Lower leg skin (tissue), 4 donors: ENCODE measurements at places on chromosomes 3 and 15.

DNA sequence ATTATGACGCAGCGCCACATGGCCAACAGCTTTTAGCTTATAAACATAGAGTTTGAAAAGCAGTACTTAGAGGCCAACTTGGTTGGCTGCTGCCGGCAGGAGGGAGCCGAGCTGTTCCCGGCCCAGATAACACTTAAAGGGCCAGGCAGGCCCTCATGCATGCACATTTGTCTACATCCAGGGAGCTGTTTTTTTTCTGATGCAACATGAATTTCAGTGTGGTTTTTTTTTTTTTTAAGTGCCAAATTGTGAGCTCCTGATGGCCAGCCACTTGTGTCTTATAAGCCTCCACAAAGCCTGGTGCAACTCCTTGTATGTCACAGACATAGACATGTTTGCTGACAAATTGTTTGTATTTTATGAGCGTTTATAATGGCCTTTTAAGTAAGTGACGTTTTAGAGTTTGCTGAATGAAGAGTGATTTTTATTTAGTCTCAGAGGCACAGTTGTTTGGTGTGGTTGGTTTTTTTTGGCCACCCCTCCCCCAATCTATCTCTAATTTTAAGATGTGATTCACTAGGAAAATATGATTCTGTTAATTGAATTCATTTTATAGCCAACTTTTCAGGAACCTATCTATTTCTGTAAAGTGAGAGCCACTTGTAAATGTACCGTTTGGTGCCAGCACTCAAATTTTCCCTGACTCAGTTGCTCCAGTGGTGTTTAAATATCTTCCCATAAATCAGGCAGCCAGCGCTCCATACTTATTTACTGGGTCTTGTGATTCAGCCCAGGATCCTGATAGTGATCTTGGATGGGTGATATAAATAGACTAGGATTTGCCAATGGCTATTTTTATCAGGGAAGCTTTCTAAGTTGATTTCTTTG lies 134.3 kb downstream of the VGLL4 start:
- peak; percentile 55 for DNase-seq

GRCh38 chr3:126753191-126754160 lies 49.4 kb downstream of the CHCHD6 start:
- peak; percentile 57 for DNase-seq

- DNase-seq: no peak
Observed at GRCh38 chr15:96122077-96123027, 208.1 kb upstream of the NR2F2 start.

- no peak for DNase-seq
Observed at GRCh38 chr3:193945143-193945542, 190.8 kb upstream of the HES1 start.

- no peak for DNase-seq
Observed at GRCh38 chr3:102020735-102021134, 171.4 kb downstream of the NFKBIZ start.

DNA sequence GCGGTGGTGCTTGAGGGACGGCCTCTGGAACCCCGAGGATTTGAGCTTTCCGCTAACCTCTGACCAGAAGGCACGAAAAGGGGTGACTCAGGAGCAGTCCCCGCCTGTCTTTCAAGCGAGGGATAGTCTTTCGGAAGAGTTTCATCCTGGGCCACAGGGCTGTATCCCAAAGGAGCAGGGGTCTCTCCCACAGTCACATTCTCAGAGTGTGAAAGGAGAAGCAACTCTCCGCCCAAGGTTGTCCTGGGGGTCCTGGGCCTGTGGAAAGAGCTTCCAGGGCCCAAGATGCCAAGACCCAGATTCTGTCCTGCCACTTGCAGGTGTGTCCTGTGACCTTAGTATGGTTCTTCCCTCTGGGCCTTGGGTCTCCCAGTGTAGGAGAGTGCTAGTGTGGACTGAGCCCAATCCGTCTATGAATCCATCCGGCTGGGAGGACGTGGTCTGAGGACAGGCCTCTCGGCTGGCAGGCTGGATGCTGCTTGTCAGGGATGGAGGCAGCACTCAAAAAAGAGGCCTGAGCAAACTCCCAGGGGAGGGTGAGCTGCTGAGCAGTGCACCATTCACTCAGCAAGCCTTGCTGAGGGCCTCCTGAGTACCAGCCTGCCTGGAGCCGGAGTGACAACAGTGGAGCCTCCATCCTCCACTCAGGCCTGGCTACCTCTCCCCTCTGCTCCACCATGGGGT lies 1.6 kb upstream of the DUSP7 start:
- DNase-seq: no peak

DNA sequence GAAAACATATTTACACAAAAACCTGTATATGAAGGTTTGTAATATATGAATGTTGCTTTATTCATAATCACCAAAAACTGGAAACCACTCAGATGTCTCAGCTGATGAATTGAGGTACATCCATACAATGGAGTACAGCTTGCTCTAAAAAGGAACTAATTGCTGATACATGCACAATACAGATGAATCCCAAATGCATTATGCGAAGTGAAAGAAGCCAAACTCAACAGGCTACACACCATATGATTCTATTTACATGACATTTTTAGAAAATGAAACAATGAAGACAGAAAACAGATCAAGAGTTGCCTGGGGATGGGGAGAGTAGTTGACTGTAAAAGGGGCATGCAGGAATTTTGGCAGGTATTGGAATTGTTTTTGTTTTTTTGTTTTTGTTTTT lies 95.5 kb downstream of the IQCH start:
- DNase-seq: no peak

GRCh38 chr3:38361496-38361895 lies 14.9 kb downstream of the XYLB start:
- peak; percentile 40 for DNase-seq

GRCh38 chr3:129039271-129040038 lies 21.1 kb upstream of the GP9 start:
- no peak for DNase-seq

GRCh38 chr3:124163689-124164088 lies 171.8 kb upstream of the ROPN1 start:
- DNase-seq: no peak

- no peak for DNase-seq
Observed at GRCh38 chr15:50906954-50907600, 1.4 kb upstream of the AP4E1 start.

DNA sequence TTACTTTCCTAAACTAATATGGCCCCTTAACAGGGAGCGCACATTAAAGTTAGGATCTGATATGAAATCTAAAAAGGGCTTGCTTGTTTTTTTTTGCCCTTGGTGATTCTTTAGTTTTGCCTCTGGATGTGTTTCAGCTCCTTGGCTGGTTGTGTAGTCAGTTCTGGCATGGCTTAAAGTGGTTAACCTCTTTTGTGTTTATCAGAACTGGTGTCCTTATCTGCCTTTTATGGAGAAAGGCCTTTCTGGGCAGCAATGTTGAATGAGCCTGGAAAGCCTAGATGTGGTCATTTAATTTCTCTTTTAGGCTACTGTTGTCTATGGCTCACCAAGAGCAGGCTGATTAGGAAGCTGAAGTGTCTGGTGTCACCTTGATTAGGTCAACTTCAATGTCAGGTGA lies 254.5 kb upstream of the ROPN1 start:
- DNase-seq: no peak

- no peak for DNase-seq
Observed at GRCh38 chr15:97037080-97037479, 706.6 kb downstream of the NR2F2 start.

DNA sequence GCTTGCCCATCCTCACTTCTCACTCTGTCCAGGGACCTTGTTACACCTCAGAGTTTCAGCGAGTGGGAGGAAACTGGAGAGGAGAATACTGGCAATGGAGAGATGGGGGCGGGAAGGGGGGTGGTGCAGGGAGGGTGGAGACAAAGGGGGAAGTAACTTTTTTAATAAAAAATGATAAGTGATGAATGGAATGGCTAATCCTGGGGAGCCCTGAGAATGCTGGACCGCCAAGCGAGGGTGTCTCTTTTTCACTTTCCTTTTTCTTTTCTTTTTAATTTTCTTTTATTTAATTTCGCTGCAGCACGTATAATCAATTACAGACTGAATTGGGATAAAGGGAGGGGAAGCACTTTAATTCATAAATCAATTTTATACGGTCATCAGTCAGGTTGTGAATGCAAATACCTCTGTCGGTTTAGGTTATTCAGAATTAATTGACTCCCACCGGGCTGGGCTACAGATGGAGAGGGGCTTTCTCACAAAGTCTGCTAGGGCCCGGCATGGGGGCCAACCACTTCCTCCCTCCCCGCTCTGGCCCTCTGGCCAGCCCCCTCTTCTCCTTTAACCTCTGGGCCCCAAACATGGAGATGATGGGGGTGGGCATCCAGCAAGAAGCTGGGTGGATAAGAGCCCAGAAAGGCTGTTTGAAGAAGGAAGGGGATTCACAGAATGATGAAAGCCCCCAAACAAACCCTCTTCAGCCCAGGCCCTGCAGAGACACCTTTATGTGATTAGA lies 106.8 kb upstream of the BOC start:
- no peak for DNase-seq

GRCh38 chr3:61053781-61054496 lies 197.3 kb downstream of the FHIT start:
- no peak for DNase-seq

GRCh38 chr3:101020351-101021015 lies 27.3 kb upstream of the ABI3BP start:
- DNase-seq: no peak

DNA sequence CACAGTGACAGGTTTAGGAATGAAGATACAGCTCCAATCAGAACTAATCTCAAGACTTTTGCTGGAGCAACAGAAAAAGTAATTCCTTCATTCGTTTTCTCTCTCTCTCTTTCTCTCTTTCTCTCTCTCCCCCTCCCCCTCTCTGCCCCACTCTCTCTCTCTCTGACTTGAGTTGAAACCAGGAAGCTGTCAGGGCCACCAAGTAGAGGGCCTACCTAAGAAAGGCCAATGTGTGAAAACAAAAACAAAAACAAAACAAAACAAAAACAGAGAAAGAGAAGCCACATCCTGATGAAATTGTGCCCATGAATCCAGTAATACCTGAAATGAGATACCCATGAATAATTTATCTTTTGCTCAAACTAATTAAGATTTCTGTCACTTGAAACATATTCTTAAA lies 72.9 kb downstream of the ATP8B4 start:
- DNase-seq: no peak

DNA sequence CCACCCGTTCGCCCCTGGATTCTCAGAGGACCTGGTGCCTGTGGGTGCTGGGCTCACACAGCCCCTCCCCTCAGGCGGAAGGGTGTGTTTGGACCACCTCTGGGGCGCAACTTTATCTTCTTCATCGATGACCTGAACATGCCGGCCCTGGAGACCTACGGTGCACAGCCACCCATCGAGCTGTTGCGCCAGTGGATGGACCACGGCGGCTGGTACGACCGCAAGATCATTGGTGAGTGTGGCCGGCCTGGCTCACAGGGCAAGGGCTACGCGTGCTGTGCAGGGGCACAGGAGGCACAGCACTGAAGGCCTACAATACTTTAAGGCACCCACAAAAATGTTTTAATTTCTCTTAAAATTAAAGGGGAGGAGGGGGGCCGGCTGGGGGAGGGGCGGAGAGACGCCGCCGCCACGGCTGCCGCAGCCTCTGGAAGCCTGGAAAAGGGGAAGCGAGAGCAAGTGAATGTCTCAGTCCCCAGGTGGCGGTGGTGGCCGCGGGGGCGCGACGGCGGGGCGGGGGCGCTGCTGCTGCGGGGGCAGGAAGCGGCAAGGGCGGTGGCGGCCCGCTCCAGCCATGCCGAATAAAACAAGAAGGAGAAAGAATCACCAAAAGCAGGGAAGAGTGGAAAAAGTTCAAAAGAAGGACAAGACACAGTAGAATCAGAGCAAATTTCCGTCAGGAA lies 56.8 kb downstream of the DNAH1 start:
- no peak for DNase-seq

GRCh38 chr3:182220013-182220412 lies 508.3 kb downstream of the SOX2 start:
- no peak for DNase-seq

- DNase-seq: no peak
Observed at GRCh38 chr3:24419067-24419791, 75.4 kb downstream of the THRB start.

DNA sequence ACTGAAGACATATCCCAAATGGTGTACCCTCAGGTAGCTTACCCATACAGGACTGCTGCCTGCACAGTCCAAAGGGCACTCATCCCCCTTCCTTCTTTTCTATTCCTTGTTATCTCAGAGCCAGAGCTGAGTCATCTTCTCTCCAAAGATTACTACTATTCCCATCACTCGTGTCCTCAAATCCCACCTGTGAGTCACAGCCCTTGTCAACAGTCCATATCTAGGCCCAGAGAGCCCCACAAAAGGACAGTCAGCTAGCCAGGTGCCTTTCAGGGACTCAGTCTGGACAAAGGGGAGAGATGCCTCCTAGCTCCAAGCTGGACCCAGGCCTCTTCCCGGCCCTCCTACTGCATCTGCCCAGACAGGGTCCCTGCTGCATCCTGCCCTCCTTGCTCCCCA lies 11.0 kb downstream of the PARP16 start:
- DNase-seq: no peak

DNA sequence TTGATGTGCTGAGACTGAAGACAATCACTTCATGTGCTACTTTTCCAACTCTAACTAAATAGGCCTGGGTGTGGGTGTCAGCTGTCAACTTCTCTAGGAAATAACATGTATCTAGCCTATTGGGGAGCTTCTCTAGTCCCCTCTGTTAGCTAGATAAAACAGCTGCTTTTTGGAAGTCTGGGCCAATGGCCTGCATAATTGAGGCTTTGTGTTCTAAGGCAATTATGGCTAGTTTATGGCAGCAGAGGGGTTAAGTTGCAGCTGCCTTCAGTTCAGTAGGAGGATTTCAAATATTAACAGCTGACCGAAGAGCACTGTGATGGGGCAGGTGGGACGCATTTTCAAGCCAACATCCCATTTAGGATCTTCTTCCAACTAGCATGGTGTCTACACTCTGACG lies 6.4 kb downstream of the COL8A1 start:
- no peak for DNase-seq

DNA sequence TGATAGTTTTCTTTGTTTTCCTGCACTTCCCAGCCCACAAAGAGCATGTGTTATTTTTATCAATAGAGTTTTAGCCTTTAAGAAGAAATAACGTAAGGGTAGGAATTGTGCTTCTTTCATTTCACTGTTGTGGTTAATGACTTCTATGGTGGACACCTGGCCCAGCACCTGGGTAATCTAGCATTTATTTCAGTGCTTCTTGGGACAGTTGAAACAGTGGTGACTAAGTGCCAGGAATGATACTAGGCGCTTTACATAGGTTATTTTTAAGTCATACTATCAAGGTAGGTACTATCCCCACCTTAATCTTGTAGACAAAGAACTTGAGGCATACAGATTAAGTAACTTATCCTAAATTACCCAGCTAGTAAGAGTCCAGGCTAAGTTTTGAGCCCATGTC lies 243.8 kb downstream of the SOX2 start:
- no peak for DNase-seq
